ENCODE measurements at places on chromosomes 2 and 18.

GRCh38 chr2:149098701-149099100 is 60.2 kb downstream of the LYPD6B start:
- DNase-seq: no peak

DNA sequence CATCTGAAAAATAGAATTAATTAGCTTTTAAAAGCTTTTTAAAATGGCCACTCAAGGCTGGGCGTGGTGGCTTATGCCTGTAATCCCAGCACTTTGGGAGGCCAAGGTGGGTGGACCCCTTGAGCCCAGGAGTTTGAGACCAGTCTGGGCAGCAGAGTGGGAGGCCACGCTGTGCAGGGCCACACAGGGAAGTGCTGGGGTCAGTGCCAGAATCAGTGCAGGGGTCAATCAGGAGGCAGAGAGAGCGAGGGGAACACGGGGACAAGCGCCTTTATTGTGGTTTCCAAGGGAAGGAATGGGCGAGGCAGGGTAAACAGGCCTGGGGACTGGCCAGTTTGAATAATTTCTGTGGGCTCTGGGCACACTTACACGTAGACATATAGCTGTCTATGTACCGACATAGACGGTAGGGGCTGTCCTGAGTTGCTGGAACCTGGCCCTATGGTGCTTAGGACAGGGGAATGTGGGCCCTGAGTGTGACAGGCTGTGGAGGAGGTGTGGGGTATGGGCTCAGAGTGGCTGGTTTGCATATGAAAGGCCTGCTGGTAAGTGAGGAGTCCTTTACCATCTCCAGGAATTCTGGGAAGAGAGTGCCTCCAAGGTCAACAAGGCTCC is 42.9 kb downstream of the DYSF start:
- DNase-seq: no peak

GRCh38 chr18:2036086-2036485 is 535.2 kb downstream of the METTL4 start:
- no peak for DNase-seq

- no peak for DNase-seq
Measured at GRCh38 chr2:152440460-152440859, 105.5 kb downstream of the FMNL2 start.

DNA sequence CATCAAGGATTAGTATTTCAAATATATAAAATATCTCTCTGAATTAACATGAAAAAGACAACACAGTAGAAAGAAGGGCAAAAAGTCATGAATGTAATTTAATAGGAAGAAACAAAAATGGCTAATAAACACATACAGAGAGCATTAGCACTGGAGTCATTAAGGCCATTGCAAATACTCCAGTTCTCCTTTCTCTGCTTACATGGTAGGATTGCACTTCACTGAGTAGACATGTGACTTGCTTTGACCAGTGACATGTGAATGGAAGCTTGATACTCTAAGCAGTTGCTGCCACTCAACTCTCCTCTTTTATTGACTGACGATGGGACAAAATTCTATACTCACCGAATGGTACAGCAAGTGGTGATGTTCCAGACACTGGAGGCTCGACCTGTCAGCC is 153.9 kb upstream of the LGALSL start:
- no peak for DNase-seq

DNA sequence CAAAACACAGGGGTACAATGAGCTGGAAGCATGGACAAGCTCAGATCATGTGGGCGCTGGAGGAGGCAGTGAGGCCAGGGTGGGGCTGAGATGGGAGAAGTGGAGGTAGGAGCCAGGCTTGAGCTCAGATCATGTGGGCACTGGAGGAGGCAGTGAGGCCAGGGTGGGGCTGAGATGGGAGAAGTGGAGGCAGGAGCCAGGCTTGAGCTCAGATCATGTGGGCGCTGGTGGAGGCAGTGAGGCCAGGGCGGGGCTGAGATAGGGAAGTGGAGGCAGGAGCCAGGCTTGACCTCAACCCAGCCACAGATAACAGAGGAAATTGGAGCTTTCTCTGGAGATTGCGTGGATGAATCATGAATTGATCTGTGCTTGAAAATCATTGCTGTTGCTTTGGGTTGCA is 48.3 kb upstream of the TMEM18 start:
- no peak for DNase-seq

- no peak for DNase-seq
Measured at GRCh38 chr2:162579169-162579568, 235.2 kb downstream of the GCA start.

GRCh38 chr2:221350616-221351015 is 221.5 kb downstream of the EPHA4 start:
- DNase-seq: no peak

- DNase-seq: no peak
Measured at GRCh38 chr2:224086226-224086914, 47.3 kb upstream of the SERPINE2 start.

- no peak for DNase-seq
Measured at GRCh38 chr2:121346859-121347258, 61.9 kb upstream of the TFCP2L1 start.

DNA sequence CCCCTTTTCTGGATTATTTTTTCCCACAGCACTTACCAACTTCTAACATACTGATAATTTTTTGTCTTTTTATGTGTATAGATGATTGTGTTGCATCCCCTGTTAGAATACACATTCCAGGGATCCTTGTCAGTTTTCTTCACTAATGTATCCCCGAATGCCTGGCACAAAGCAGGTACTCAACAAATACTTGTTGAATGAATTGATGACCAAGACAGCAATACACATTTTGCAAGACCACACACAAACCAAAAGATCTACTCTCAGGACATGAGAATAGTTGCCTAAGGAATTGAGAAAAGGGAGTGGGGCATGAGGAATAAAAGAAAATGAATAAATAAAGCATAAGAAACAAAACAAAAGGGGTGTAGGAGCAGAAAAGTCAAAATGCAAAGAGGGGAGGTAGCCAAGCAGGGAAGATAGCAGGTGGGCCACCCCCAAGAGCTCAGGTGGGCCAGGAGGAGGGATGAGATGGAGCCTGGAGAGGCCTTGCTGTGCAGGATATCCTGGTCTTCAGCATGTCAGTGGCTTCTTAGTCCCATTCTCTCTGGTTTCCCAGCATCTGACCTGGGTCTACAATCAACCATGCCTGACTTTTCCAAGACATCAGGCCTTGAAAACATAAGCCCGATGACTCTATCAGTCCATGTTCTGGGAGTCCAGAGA is 38.5 kb upstream of the FZD7 start:
- no peak for DNase-seq

GRCh38 chr2:53865264-53865663 is 5.5 kb upstream of the GPR75 start:
- no peak for DNase-seq

DNA sequence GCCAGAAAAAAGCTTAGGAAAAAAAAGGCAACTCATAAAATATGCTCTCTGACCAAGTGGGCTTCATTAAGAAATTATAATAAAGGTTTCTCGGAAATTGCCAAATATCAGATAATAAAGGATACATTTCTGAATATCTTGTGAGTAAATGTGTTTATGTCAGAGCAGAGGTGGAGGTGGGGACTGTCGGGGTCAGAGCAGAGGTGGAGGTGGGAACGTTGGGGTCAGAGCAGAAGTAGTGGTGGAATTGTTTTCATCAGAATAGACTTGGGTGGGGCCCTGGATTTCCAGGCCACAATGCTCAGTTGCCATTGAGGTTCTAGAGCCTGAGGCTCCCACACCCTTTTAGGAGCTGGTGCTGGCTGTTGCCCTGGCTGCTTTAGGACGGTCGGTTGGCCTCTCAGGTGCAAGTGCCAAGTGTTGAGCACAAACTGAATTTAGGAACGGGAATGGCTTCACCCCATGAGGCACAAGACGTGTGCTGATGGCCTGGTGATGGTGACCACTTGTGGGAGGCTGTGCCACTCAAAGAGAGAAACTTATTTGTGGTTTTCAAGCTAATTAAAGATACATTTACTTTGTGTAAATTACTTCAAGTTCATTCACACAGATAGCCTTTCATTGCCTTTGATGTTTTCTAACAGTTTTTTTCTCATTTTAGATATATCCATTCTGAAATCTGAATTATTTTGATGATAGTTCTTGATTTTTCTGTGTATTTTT is 131.5 kb downstream of the ATP9B start:
- no peak for DNase-seq

DNA sequence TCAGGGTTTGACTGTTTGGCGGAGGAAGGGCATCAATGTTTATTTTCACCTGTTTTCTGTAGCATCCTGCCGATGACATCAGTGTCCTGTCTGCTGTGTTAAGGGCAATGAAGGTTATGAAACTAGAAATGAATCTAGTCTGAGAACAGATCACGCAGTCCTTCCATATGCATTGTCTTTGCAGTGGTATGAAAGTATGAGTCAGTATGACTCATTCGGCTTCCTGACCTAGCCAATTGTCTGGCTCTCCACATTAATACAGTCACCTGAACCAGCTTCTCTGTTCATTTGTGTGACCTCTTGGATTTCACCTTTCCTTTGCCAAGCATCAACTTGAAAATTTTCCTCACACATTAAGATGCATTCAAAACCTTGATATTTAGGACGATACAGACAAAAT is 353.8 kb downstream of the RND3 start:
- no peak for DNase-seq

DNA sequence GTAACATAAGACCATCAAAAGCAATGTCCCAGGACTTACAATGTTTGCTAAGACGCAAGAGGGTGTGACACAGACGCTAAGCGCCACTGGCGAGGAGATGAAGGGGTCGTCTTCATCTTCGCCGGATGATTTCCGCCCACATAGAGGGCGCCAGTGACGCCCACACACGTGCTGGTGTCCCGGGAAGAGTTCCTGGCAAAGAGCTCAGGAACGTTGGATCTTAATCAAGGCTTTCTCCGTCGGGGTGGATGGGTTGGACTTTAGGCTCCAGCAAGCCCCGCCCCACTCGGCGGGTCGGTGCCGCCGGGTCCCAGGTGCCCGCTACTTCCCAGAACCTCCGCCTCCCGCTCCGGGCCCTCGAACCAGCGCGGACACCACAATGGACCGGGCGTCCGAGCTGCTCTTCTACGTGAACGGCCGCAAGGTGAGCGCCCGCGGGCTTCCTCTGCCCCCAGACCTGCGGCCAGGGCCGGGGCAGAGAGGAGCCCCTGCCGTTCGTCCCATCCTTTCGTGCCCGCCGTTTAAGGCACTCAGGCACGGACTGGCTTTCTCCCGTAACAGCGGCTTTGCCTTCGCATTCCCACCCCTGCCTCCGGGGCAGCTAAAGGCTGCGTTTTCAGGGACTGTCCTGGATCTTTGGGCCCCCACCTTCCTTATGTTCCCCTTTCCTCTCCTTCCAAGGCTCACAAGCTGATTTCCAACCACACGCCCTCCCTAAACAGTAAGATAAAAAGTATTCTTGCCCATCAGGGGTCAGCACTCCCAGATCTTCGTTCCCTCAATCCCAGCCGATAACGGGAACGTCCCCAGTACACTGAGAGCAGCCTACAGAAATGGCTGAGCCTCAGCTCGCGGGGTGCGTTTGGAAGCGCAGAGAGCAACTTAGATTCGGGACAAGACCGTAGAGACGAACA is at the start of gene AOX1:
TSS of gene AOX1 (plus strand) at position 285 of the 914 bp plus-strand sequence. CDS start at position 380, 95 bp downstream.
- peak; percentile 6 for DNase-seq

DNA sequence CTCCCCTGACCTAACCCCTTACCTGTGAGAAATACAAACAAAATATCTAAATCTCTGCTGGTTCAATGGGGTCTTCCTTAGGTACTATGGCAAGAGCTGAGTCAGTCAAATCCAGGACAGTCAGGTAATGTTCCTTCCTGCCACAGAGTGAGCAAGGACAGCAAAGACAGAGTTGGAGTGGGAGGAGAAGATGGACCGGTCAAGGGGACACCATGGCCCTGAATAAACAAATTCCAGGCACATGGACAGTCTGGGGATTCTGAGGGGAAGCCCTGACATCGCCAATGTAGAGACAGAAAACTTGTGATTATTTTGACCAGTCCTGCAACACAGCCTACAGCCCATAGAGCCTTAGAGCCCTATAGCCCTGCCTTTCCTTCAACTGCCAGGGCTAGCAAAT is 42.8 kb downstream of the OLA1 start:
- DNase-seq: no peak

GRCh38 chr2:8296306-8296705 is 385.6 kb upstream of the ID2 start:
- no peak for DNase-seq

GRCh38 chr2:9474361-9475057 is at the start of gene IAH1:
Gene IAH1, plus strand, starts transcription at chr2:9474551. Its CDS starts 16 bp downstream, at chr2:9474567.
- peak; percentile 66 for DNase-seq

DNA sequence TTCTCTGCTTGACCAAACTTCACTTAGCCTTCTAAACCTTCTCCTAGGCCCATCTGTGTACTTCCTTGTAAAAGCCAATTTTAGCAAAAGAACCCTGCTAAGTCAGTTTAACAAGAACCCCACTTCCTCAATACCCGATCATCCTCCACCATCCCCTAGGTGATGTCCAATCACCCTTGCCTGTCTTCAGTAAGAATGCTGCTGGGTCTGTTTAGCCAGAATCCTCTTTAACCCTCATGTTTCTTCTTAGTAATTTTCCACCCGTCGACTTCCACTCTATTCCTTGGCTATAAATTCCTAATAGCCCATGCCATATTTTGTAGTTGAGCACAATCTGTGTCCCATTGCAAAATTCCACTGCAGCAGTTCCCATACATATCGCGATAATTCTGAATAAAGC is 780.0 kb upstream of the RAB6C start:
- DNase-seq: no peak

DNA sequence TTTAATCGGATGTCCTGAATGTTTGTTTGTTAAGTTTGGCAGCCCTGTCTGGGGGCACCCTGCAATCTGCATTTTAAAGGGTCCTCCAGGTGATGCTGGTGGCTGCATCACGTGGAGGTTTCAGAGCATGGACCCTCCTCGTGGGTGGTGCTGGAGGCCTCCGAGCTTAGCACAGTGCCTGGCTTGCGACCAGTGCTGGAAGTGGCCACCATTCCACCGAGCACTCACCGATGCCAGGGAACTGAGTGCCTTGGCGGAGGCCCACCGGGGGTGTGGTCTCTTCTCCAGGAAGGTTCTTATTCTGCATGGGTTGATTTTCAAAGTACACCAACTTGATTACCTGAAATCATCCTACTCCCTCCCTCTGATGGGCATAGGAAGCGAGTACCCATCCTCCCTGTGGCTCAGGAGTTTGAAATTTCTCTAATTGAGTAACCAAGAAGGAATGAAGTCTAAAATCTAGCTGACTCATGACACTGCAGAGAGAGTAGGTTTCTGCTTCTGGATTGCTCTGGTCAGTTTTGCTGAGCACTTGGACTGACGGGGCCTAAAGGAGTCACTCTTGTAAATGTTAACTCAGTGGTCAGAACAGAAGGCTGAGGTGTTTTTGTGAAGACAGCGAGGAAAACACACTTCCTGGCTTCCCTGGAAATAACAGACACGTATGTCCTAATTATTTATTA is 58.1 kb upstream of the SLC66A3 start:
- DNase-seq: no peak

DNA sequence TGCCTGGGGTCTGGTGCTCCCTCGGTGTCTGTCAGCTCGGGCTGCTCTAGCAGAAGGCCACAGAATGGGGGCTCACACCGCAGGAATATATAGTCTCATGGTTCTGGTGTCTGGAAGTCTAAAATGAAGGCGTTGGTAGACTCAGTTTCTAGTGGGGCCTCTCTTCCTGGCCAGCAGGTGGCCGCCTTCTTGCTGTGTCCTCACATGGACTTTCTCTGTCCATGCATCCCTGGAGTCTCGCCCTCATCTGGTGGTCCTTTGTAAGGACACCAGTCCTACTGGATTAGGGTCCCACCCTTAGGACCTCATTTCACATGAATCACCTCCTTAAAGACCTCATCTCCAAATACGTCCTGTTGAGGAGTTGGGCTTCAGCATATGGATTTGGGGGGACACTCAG is 65.7 kb downstream of the RRM2 start:
- DNase-seq: no peak

Measured in activated T-cell treated with anti-CD3 and anti-CD28 coated beads for 48 hours (primary cell).